ENCODE measurements at places on chromosomes 16 and 17.
A peak's percentile ranks its signal among the peaks of the same experiment; 100 is the strongest.

- DNase-seq, result no peak
Measured at GRCh38 chr16:66508248-66508913, 41.5 kb downstream of the TK2 start.

DNA sequence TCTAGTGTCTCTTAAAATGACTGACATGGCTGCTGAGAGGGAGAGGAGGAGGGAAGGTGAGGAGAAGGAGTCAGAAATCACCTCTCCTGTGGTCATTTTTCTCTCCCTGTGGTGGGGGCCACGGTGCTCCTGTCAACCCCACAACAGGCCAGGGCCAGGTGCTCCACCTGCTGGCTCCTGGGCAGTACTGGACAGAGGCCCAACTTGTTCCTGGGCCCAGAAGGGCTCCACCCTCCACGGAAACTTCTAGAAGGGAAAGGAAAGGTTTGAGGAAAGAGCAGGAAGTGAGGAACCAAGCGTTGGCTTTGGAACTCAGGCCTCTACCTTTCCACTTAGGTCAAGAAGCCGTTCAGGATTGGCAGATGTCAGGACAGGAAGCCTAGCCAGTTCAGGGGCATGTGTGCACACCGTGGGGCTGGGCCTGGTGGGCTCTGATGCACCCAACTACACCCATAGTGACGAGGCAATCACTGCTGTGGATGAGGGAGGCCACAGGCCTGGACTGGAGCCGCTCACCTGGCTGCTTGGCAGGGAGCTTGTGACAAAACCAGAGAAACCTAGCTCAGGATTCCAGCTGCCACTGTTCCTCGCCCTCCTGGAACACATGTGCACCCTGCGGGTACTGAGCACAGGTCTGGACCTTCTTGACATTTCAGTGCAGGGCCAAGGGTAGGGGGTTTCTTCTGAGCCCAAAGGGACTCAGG, 36.1 kb downstream of the WNT3 start:
- no peak for DNase-seq

DNA sequence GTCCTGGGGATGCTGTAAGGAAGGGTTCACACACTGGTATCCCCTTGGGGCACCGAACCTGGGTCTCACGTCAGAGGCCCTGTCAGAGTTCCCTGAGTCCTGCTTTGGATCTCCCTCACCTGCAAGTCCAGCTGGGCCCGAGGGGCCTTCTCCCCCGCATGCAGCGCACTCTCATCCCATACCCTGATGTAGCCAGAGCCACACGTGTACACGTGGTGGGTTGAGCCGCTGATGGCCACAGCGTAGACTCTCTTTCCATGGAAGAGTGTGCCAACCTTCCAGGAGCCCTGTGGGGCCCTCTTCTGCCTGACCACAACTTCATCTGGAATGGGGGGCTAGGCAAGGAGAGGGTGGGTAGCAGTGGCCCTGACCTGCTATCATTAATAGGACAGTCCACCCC, 9.9 kb downstream of the TLE7 start:
- no peak for DNase-seq

- no peak for DNase-seq
Measured at GRCh38 chr17:29705386-29705785, 82.7 kb upstream of the CORO6 start.

DNA sequence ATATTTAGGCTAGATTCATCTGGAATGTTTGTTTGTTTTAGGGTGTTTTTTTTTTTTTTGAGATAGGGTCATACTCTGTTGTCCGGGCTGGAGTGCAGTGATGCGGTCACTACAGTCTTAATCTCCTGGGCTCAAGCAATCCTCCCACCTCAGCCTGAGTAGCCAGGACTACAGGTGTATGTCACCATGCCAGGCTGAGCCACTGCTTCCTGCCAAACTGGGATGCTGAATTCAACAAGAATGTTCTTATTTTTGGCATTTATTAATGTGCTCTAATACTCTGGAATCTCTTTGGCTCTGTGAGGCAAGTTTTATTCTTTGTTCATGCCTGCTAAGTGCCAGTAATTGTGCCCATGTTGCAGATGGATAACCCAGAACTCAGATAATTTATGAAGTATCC, 21.5 kb downstream of the SP2 start:
- DNase-seq, result no peak

DNA sequence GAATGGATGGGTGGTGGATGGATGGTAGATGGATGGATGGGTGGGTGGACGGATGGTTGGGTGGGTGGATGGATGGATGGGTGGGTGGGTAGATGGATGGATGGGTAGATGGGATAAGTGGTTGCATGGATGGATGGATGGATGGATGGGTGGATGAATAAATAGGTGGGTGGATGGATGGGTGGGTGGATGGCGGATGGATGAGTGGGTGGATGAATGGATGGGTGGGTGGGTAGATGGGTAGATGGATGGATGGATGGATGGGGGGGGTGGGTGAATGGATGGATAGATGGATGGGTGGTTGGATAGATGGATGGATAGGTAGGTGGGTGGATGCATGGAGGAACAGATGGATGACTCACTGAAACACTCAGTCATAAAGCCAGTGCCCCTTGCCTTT, 51.0 kb upstream of the FASN start:
- DNase-seq, result no peak

GRCh38 chr17:57629470-57629869, 115.6 kb downstream of the CCDC182 start:
- DNase-seq, result no peak

DNA sequence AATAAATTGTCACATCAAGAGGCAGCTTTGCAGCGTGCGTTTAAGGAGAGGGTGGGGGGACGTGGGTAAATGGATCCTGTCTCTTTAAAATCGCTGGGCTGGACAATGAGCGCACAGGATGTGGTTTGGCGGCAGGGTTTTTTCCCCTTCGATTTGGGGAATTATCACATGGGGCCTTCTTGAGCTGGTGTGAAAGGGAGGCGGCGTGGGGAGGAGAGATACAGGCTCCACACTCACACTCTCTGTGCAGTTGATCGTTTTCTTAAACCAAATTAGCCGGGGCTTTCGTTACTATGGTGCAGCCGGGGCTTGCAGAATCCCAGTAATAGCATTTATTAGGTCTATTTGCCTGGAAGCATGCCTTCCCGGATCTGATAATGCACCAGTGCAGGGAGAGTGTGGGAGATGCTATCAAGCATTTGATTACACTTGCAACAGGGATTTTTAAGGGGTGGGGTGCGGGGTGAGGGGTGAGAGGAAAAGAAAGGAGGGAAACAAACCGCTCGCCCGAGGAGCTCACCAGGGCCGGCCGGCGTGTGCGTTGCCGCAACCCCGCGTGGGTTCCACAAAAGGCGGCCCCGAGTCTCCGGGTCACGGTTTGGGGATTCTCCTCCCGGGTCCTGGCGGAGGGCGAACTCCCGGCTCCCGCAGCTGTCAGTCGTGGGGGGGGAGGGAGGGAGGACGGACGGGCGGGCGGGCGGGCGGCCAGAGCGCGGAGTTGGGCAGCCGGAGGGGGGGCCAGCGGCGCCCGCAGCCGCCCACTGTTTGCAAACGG, 58.8 kb upstream of the GSE1 start:
- DNase-seq, result peak; percentile 50

GRCh38 chr16:86073763-86074493, 175.0 kb downstream of the IRF8 start:
- DNase-seq, result no peak

GRCh38 chr17:78448356-78448993, 70.0 kb downstream of the PGS1 start:
- DNase-seq, result peak; percentile 32

DNA sequence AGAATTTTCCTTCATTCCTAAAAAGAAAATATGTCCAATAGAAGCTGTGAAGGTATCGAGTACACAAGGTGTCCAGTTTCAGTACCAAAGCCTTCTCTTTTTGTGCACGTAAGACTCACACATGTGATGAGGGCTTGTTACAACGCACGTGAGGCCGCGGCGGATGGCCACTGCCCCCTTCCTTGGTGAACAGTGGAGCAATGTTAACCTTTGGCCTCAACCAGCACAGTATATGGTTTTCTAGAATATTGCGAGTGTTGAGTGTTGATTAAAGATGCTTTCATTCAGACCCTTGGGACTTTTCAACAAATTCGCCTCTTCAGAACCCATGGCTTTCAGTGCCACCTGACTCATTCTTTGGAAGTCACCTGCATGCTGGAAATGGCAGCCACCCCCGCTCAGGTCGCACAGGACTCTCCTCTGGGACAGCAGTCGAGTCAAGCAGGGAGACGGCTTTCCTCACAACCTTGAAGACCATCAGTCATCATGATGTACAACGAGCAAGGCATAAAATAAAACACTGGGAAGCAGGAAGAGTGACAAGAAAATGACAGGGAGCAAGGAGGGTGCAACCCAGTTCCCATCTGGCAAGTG, 14.5 kb downstream of the MAP1LC3B start:
- no peak for DNase-seq

DNA sequence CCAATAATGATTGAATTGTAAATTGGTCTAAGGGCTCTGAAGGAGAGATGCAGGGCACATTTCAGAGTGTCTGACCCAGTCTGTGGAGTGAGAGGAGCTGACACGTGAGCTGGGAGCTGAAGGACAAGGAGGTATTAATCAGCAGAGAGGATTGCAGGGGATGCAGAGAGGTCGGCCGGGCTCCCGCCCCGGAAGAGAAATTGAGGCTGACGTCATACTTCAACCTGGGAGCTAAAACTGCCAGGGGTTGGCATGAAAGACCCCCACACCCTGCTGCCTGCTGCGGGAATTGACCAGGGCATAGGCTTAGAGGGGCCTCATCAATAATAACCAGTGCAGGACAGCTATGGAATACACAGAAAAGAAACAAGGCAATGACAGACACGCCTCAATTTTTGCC, 53.6 kb upstream of the CLEC19A start:
- DNase-seq, result no peak

DNA sequence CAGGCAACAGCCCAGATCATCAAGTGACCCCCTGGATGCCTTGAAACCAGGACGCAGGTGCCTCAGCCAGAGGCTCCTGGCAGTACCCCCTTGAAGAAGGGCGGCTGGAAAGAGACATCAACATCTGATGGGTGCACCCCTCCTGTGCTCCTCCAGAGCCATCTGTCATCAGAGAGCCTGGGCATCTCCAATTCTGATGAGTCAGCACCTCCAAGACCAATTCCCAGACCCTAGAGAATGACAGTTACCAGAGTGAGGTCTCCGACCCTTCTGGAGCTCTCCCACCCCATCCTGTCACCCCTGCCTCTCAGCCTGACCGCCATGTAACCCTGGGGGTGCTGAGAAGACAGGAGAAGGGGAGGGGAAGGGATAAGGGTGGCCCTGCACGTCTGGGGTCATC, 433.7 kb downstream of the SOX9 start:
- no peak for DNase-seq

DNA sequence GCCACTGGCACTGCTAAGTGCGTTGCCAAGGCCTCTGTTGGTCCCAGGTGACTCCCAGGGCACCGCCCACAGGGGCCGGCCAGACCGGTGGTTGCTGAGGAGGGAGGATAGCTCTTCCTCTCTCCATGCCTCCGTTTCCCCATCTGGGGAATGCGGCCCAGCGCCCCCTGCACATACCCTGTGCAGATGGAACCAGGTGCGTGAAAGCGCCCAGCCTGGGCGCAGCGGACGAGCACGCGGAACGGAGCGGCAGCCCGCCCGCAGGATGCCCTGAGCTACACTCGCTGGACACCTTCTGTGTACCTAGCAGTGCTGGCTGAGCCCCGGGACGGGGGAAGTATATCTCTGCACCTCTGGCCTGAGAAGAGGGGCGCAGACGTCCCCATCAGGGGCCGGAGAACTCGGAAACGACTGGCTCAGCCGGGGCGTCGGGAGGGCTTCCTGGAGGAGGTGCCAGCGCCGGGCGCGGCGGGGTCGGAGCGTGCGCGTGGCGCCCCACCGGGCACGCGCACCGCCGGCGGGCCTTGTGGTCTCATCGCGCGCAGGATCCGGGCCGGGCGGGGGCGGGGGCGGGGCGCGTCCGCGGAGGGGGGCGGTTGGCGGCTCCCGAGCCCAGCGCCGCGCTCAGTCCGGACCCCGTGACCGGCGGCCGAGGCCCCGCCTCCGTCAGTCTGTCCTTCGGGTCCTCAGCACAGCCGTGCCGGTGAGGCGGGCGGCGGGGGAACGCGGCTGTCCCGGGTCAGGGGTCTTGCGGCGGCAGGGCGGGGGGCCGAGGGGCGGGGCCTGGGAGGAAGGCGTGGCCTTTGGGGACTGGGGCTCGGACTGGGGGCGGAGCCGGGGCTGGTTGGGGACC, at the start of the genes CCDC78 and HAGHL:
TSS of gene CCDC78 (minus strand) at position 6 of the 853 bp plus-strand sequence. CDS start 76 bp downstream, outside the sequence.
TSS of gene HAGHL (plus strand) at position 669 of the 853 bp plus-strand sequence. CDS start 404 bp downstream, outside the sequence.
- DNase-seq, result peak; percentile 35

DNA sequence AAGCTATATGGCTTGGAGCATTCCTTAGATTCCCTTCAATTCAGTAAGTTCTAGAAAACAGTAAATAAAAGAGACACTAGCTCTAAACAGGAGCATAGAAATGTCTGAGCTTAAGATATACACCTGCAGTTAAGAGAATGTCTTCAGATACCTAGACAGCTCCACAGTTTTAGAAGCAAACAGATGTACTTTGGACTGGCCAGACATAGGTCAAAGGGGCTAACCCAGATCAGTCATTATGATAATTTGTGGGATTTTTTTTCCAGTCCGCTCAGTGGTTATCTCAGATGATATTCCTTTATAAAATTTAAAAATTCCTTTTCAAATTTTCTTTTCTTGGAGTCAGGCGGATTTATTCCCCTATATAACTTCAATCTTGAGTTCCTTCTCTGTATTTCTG, 65.8 kb upstream of the RASL10B start:
- DNase-seq, result no peak

DNA sequence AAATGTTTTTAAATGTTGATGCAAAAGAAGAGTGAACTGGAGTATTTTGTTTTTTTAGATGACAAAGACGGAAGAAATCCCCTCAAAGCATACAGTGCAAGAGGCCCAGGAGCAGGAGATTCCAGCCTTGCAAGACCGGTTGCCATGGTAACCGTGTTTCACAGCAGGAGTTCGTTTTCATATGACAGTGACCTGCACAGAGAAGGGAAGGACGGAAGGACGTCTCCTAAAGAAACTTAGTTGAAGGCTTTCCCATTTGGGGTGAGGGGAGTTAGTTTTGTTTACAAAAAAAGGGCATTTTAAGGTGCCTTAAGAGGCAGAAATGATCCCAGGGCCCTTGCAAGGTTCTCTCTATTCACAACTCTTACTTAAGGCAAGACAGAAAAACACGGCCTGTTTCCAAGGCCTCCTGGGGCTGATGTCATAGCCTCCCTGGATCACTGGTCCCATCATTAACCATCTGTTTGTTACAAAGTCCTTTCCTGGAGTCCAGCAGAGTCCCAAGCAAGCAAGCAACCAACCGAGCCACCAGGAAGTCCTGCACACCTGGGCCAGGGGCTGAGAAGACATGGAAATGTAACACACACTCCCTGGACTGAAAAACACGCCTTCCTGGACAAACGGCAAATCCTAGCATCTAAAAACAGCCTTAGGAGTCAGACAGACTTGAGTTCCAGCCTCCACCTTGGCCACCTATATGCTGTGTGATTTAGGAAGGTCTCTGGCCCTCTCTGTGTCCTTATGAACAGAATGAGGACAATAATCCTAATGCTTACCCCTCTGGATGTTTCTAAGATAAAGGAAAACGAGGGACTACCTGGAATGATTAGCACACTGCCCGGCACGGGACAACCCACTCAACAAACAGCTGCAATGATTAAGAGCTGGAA, 30.3 kb upstream of the RPH3AL start:
- DNase-seq, result no peak

All from T-helper 1 cell (primary cell).